Kidney epithelial cell (primary cell): ENCODE measurements at places on chromosomes 3 and 15.

GRCh38 chr15:98905963-98906711 lies 101.5 kb downstream of the PGPEP1L start:
- DNase-seq = no peak

DNA sequence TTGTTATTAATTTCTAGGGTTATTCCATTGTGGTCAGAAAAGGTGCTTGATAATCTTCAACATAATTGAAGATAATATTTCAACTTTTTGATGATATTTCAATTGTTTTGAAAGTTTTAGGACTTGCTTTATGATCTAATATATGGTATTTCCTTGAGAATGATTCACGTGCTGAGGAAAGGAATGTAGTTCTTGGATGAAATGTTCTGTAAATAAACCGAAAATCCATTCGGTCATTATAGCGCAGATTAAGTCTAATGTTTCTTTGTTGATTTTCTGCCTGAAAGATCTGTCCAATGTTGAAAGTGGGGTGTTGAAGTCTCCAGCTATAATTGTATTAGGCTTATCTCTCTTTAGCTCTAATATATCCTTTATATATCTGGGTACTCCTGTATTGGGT lies 617.5 kb upstream of the NECTIN3 start:
- DNase-seq = no peak

- no peak for DNase-seq
These were observed 595 bp downstream of the PDCD7 start for GRCh38 chr15:65132878-65133547.

- DNase-seq = no peak
These were observed 35.7 kb upstream of the DLG1 start for GRCh38 chr3:197333901-197334639.

DNA sequence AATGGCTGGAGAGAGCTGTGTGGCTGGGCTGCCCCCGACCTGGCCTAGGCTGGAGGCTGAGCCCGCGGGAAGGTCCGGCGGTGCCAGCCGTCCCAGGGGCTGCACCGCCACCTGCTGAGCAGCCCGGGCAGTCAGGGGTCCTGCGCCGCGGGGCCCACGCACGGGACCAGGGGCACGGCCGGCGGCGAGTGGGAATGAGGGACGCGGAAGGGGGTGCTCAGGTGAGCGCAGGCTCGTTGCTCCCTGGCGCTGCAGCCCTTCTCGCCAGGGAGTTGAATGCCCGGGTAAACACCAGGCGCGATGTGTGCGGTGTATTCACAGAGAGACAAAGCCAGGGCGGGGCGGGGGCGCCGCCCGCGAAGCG lies 666 bp upstream of the SEMA3F start:
- no peak for DNase-seq
